ENCODE measurements at places on chromosomes 6 and 20.

DNA sequence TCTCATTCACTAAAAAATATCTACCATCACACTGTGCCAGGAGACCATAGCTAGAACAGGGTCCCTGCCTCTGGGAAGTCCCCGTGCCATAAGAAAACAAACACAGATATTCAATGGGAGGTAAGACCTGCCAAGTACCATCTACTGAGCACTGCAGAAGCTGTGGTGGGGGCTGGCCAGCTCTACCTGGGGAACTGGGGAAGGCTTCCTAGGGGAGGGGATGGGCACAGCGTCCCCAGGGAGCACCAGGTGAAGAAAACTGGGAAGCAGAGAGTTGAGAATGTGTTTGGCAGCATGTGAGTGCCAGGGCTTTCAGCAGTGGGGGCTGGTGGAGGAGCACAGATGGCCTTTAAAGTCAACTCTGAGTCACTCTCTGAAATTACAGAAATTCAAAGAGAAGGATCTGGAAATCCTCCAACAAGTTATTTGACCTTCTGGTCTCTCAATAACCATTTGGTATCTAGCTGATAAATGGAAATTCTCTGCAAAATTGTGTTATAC, 85.2 kb downstream of the SHLD1 start:
- DNase-seq: no peak

- no peak for DNase-seq
These were observed 849 bp downstream of the GSTA4 start for GRCh38 chr6:52994031-52994838.

DNA sequence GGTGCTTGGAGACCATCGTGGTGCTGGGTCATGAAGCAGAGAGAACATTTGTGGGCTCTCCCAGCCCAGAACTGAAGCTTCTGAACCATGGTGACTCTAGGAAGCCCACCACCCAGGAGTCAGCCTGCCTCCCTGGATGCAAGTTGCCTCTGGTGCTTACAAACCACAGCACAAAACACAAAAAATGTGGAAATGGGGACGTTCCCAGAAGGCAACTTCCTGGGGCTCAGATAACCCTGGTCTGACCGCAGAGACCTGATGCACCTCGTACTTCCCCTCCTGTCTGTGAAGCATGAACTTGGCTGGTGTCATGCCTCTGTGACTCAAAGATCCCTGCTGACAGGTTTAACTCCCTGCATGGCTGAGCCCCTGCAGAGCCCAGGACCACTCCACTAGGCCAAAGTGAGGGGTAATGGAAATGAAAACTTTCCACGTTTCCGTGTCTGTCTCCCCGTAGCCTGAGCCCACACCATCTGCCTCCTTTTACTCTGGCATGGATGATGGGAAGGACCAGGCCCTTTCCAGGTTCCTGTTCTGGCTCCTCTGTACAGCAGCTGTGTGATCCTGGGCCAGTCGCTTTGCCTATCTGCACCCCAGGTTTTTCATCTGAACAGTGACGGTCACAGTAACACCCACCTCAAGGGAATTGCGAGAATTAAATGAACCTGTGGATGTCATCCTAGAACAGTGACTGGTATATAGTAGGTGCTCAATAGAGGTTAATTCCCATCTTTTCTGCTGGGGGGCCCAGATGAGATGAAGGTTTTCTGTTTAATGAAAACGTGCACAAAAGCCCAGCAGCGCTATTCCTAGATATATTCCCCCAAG, 57.7 kb downstream of the PPP1R16B start:
- peak; percentile 30 for DNase-seq

DNA sequence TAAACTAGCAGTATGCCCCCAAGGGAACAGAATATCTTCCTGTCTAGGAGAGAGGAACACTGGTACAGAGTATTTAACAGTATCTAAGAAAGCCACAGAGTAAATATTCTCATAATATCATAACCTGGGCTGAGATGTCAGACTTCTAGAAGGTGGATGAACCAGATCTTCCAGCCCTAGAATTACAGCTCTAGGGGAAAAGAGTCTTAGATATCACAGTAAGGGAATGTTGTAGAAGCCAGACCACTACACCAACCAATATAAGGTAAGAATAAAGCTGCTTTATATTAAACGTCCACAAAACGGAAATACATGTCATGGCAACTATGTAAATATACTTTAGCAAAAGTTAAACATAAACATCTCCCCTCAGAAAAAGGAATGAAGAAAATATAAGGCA, 12.4 kb downstream of the SERINC1 start:
- no peak for DNase-seq

- no peak for DNase-seq
These were observed 119.6 kb upstream of the MTHFD1L start for GRCh38 chr6:150745896-150746295.

DNA sequence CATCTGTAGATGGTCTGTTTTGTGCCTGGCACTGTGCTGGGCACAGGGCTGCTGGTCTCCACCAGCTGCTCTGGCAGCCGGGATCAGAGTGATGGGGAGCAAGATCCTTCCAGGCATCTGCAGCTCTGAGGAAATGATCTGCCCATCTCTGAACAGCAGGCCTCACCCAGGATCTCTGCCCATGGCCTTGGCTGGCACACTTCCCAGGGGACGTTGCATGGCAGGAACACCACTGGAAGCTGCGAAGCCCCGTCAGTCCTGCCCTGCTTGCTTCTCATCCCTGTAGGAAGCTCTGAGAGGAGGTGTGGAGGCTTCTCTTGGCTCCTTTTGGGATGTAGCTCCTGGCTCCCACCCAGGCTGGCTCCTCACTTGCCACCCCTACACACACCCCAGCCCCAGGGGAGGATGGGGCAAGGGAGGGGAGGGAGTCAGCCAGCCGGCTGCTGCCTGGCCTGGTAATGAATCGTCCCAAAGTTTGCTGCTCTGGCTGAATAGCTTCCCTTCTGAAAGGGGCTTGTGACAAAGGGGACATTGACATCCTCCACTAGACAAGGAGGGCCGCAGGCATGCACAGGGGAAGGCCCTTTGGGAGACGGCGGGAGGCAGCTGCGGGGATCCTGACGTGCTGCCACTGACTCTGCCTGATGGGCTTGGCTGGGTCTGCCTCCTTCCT, 108.9 kb downstream of the VEGFA start:
- no peak for DNase-seq

DNA sequence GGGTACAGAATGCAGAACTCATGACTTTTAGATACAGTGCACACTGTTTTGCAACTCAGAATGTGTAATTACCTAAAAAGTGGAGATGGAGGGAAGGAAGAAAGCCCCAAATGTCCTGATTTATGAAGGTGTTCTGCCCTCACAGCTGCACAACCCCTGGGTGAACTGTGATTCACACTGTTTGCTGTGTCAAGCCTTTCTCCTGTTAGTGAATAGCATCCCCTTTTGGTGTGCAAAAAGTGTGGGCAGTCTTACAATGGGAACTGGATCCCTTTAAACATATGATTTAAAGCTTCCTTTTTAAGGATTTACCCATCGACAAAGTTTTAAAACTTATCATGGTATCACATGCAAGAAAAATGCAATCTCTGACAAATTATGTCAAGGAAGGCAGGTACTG, 633.4 kb upstream of the EPHA7 start:
- DNase-seq: no peak

- peak; percentile 87 for DNase-seq
These were observed 751 bp downstream of the MAP3K4 start for GRCh38 chr6:160992061-160992979.

- DNase-seq: no peak
These were observed 78.5 kb upstream of the FRMD1 start for GRCh38 chr6:168157272-168158212.

DNA sequence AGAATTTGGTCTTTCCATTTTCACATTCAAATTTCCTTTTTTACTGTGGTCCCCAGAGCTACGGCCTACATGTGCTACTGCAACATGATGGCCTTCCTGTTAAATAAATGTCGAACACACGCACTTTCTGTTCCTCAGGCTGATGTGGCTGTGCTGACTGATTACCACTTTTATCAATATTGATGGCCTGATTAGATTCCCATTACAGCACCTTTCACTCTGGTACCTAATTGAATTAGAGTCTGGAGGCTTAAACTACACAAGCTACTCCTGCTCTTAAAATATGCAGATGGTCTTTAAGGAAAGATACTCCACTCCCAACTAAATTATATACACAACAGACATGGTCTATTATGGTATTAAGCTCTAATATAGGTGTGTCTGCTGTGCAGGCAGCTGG, 301.6 kb downstream of the FRK start:
- DNase-seq: no peak

DNA sequence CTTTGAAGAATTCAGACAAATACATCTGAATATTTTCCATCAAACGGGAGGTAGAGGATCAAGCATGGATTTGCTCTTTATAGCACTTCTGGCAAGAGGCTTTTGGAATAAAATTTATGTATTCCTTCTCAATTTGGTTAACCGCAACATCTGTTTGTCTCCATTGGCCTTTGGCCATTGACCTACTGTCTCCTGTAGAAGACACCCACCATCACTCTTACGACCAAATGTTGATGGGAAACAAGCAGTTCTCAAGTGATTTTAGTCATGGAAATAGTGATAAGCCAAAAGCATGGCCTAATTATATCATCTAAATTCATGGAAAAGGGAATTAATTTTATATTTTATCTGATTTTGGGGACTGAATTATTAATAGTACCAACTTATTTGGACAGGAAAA, 591.9 kb downstream of the CD109 start:
- no peak for DNase-seq

GRCh38 chr20:47427746-47428145, 71.2 kb upstream of the ZMYND8 start:
- DNase-seq: no peak

DNA sequence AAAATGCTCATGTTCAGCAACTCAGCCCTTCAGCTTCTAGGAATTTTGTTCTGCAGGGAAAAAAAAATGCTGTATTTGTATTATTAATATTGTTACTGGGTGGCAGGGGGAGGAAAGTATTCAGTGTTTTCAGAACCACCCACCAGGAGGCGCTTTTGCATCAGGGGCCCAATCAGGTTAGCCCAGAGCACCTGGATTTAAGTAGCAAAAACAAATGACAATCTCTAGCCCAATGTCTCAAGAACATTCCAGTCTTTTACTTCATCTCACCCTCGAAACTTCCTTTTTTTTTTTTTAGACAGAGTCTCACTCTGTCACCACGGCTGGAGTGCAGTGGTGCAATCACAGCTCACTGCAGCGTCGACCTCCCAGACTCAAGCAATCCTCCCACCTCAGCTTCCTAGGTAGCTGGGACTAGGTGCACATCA, 635 bp upstream of the C20orf203 start:
- DNase-seq: no peak

DNA sequence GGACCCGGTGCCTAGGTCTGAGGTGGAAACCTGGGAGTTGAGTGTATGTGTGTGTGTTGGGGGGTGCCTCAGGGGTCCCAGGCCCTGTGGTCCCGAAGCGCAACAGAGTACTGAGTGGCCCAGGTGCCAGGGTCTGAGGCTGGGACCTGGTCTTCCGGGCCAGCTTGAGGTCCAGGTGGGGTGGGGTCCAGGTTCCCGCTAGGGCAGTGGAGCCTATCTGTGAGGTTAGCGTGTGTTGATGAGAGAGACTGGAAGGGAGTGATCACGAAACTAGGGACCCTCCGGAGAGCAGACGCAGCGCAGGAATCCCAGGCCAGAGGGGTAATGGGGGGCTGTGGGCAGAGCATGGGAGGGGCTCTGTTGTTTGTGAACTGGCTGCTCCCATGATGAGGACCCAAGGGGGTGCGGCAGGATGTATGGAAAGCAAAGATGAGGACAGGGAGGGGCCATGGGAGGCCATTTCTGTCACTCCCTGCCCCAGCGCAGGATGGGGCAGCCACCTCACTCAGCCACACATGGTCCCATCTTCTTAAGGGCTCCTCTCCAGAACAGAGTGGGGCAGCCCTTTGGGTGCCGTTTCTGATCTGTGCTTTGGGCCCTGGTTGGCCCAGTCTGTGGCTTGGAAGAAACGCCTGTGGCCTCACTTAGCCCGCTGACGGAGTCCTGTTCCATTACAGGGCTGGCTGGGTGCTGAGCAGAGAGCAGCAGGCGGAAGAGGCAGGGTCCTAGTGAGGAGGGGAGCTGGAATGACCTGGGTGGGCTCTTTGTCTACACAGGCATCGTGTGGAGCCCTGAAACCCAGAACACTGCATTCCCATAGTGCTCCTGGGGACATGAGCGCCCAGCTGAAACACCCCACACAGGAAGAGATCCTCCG, 872 bp downstream of the HSPA12B start:
- DNase-seq: no peak

DNA sequence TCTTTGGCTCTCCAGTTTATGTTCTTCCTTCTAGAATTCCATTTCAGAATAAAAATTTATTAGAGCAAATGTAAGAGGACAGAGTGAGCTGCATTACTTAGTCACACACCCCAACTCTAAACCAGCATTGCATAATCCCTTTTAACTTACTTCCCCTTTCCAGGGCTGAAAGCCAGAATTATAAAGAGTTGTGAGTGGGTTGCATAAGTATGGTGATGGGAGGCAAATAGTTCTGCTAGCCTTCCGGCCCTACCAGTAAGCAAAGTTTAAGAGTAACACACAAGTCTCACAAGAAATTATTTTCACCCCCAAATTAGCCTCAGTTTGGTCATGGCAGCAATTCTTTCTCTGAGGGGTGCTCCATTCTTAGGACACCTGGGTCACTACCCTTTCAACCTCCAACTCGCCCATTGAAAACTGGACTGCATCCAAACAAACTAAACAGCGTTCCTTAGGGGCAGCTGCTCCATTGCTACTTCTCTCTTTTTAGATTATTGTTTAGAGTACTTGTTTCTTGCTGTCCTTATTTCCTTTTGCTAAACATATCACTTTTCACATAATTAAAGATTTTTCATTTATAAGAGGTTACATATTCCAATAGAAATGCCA, 1.6 kb downstream of the KIAA0408 start:
- DNase-seq: no peak

DNA sequence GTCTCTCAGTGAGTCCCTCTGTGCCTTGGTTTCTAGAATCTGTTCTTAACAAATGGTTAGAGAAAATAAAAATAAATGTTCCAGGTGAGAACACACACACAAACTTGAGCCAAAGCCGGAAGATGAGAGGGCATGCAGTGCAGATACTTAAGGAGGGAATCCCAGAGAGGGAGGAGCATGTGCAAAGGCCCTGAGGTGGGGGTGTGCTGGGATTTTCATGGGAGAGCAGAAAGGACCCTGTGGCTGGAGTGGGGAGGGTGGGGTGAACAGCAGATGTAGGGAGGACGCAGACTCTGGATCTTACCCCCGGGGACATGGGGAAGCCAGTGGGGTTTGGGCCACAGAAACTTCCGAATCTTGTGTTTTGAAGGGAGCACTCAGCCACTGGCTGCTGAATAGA, 17.5 kb downstream of the TFAP2C start:
- DNase-seq: no peak

Measured in posterior vena cava (tissue), 2 donors.